ENCODE measurements at places on chromosomes 6 and 20.
A peak's percentile ranks its signal among the peaks of the same experiment; 100 is the strongest.

DNA sequence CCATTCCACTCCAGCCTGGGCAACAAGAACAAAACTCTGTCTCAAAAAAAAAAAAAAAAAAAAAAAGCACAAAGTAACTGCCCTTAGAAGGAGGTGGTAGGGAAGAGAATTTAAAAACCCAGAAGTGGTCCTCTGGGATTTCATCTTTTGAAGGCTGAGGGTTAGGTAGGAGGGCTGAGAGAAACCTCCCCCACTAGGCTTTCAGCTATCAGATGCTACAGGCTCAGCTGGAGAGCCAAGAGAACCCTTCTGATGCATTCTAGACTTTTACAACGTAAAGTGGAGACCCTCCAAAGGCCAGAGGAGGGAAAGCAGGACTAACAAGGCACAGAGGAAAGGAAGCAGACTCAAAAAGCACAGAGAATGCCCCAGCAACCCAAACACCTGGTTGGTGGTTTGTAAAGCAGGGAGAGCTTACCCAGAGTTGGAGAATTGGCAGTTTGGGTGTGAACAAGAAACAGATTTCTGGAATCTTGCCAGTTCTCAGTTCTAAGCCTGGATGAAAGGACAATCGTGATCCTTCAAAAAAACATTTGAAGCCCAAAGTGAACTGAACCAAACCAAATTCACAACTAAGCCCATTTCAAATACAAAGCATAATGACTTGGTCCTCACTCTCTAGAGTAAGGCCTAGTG is 23.2 kb upstream of the SPAG4 start:
- no peak overlapping the region for H3K4me3 ChIP-seq
- no peak for DNase-seq
- peaks cover 6% of the 10 kb centered on the region for H3K27me3 ChIP-seq

DNA sequence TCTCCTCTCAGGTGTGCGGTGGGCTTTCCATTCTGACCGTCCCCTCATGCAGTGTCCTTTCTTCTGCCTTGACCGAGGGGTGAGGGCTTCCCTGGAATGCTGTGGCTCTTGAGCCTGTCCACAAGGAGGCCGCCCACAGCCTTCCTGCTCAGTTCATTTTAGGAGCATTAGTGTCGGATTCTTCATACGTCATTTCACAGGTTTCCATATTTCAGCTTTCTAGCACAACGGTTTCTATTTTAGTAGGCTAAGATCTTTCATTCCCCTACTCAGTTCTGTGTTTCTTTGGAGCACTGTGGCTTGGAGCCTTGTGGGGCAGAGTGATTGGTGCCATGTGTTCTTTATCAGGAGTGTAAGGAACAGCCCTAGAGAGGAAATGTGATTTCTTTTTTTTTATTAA is 5.5 kb downstream of the PPP1R3G start:
- peaks cover 14% of the 10 kb centered on the region for H3K27me3 ChIP-seq
- no peak for DNase-seq
- no peak overlapping the region for H3K27ac ChIP-seq
- H3K36me3 ChIP-seq: peaks cover 3% of the 10 kb centered on the region
- peaks cover 18% of the 10 kb centered on the region for H3K4me1 ChIP-seq

GRCh38 chr6:17423026-17423425 is 29.6 kb downstream of the CAP2 start:
- no peak overlapping the region for H3K4me3 ChIP-seq
- no peaks in the 10 kb centered on the region for H3K27me3 ChIP-seq
- no peaks in the 10 kb centered on the region for H3K4me1 ChIP-seq

DNA sequence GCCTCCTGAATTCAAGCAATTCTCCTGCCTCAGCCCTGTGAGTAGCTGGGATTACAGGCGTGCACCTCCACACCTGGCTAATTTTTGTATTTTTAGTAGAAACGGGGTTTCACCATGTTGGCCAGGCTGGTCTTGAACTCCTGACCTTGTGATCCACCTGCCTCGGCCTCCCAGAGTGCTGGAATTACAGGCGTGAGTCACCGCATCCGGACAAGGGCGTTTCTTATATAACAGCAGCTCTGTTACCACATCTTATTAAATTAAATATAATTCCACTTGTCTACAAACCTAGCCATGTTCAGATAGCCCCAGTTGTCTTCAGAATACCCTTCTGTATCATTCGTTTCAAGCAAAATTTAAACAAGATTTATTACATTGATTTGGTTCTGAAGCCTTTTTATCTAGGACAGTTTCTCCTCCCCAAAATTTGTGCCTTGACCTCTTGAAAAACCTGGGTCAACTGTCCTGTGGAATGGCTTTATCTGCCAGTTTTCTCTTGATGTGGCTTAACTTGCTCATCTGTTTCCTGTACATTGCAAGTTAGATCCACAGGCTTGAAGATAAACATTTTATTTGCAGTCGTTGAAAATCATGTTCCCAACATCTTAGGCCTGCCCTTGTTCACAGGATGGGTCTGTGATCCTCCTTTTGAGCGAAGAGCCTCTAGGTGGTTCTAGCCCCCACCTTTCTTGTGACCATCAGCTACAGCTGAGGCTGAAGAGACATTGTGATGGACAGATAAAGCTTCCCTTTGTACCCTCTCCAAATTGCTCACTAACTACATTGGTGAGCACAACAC is 132.2 kb downstream of the ARID1B start:
- no peaks in the 10 kb centered on the region for H3K27me3 ChIP-seq
- peak overlapping the region; percentile 51 for H3K27ac ChIP-seq
- H3K4me3 ChIP-seq: no peak overlapping the region
- no peak for DNase-seq
- peaks cover 74% of the 10 kb centered on the region for H3K4me1 ChIP-seq

- peaks cover 54% of the 10 kb centered on the region for H3K4me1 ChIP-seq
- H3K36me3 ChIP-seq: peaks cover 3% of the 10 kb centered on the region
- H3K27me3 ChIP-seq: no peaks in the 10 kb centered on the region
- no peak for DNase-seq
- no peak overlapping the region for H3K27ac ChIP-seq
Observed at GRCh38 chr20:33601861-33602260, 60.3 kb upstream of the C20orf144 start.

- no peaks in the 10 kb centered on the region for H3K36me3 ChIP-seq
- H3K4me1 ChIP-seq: no peaks in the 10 kb centered on the region
- H3K4me3 ChIP-seq: no peak overlapping the region
- H3K27me3 ChIP-seq: no peaks in the 10 kb centered on the region
Observed at GRCh38 chr6:19303383-19303782, 533.8 kb upstream of the ID4 start.

GRCh38 chr20:62235001-62235776 is 3.1 kb upstream of the OSBPL2 start:
- no peaks in the 10 kb centered on the region for H3K36me3 ChIP-seq
- DNase-seq: no peak
- no peaks in the 10 kb centered on the region for H3K27me3 ChIP-seq
- H3K4me1 ChIP-seq: peaks cover 9% of the 10 kb centered on the region

- H3K27me3 ChIP-seq: peaks cover 3% of the 10 kb centered on the region
- H3K27ac ChIP-seq: no peak overlapping the region
- no peak for DNase-seq
Observed at GRCh38 chr6:148295261-148295887, 47.3 kb upstream of the SASH1 start.

DNA sequence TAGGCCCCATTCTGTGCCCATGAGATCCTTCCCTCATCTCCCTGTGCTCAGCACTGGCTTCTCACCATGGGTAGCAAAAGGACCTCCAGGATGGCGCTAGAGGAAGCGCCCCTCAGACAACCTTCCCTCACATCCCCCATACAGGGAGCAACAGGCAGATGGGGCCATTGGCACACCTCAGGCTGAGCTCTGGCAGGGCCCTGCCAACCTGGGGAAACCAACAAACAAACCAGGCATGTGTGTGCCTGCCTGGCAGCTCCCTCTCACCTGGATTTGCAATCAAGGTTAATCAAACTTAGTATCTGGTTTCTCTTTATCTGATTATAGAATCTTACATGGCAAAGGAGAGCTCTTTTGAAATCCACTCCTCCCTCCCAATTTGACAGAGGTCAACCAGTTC is 134.9 kb downstream of the SLC23A2 start:
- H3K27ac ChIP-seq: no peak overlapping the region
- no peak for DNase-seq
- peaks cover 5% of the 10 kb centered on the region for H3K4me1 ChIP-seq
